ENCODE measurements at places on chromosomes 7 and 10. TPM values are rescaled to one million over a fixed set of nuclear protein-coding genes. Genes with fewer than 3 reads are reported as not detected.

GRCh38 chr10:72058989-72059842 lies 29.1 kb downstream of the SPOCK2 start:
- DNase-seq = no peak

DNA sequence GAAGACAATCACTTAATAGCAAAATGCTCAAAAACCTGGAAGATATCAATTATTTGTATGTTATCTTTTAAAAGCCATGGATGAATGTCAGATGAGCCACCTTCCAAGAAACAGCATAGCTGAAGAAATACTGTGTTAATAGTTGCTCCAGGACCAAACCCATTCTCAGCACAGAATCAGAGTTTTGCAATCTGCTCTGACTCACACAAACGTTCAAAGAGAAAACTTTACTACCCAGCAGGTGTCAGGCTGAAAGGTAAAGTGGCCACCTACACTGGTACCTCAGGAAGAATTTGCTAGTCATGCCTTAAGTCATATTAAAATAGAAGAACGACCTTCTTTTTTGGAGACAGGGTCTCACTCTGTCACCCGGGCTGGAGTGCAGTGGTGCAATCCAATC lies 526.5 kb downstream of the PARD3 start:
- DNase-seq = no peak

- no peak for DNase-seq
These were observed 31.5 kb upstream of the GSAP start for GRCh38 chr7:77447616-77448015.

DNA sequence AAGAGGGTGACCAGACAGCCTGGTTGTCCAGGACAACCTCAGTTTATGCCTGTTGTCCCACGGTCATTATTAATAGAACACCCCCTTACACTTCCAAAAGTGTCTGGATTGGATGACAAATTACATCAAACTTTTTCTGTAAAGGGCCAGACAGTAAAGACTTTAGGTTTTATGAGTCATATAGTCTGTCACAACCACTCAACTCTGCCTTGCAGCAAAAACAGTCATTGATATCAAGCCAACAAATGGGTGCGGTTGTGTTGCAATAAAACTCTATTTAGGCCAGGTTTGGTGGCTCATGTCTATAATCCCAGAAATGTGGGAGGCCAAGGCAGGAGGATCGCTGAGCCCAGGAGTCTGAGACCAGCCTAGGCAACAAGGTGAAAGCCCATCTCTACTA lies 66.7 kb upstream of the ATP6V0A4 start:
- no peak for DNase-seq

Gene CREB3L2
- 126 TPM for total RNA-seq
